ENCODE measurements at places on chromosomes 6 and 20. TPM values are rescaled to one million over a fixed set of nuclear protein-coding genes. Genes with fewer than 3 reads are reported as not detected.

Gene SLC44A4
- total RNA-seq = 53.7 TPM

Gene PRICKLE4
- total RNA-seq = 12.1 TPM

Gene HEY2
- total RNA-seq = 2.8 TPM

Gene SNRPB
- 78.8 TPM for total RNA-seq

Gene CDH26
- 8.4 TPM for total RNA-seq

Gene ABCF1
- total RNA-seq = 40.0 TPM

Gene NSFL1C
- 73.8 TPM for total RNA-seq

Gene SLC26A8
- 1.2 TPM for total RNA-seq

Gene SLC16A10
- total RNA-seq = 11.9 TPM

Gene SOBP
- 6.9 TPM for total RNA-seq

Gene B3GALT4
- total RNA-seq = 19.6 TPM

Gene SYNGAP1
- total RNA-seq = 21.6 TPM
